Suppressor macrophage treated with lipopolysaccharide for 4 hours (primary cell): ENCODE measurements at places on chromosomes 1 and 21.

- no peak for DNase-seq
Observed at GRCh38 chr1:118948351-118948750, 39.8 kb downstream of the TBX15 start.

DNA sequence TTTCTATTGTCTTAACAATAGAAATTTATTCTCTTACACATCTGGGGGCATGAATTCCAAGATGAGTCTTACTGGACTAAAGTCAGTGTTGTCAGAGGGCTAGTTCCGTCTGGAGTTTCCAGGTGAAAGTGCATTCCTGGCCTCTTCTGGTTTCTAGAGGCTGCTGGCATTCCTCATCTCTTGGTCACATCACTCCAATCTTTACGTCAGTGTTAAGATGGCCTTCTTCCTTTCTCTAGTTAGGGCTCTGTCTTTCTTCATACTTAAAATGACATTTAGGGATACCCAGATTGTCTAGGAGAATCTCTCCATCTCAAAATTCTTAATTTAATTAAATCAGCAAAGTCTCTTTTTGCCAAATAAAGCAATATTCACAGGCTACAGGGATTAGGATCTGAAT lies 13.3 kb upstream of the PDC start:
- DNase-seq, result no peak

GRCh38 chr1:56577406-56578137 lies 1.8 kb downstream of the PLPP3 start:
- no peak for DNase-seq

- DNase-seq, result peak; percentile 69
Observed at GRCh38 chr1:52676249-52676903, 21.8 kb downstream of the COA7 start.

GRCh38 chr1:118504867-118505266 lies 319.8 kb upstream of the SPAG17 start:
- no peak for DNase-seq

DNA sequence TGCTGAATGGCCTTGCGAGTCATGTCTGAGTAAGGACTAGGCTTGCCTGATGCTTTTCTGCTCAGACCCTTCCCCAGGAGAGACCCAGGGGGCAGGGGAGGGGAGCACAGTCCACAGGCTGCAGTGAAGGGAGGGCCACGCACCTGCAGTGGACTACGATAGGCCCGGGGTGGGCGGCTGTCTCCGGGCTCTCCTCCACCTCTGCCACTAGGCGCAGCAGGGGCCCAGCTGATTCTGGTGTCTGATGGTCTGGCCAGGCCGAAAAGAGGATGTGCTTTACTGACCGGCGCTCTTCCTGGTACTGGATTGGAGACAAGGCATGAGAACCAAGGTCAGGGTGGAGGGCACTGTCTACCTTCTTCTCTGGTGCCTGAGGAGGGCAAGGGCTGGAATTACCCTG lies 7.9 kb upstream of the ARL8A start:
- no peak for DNase-seq

DNA sequence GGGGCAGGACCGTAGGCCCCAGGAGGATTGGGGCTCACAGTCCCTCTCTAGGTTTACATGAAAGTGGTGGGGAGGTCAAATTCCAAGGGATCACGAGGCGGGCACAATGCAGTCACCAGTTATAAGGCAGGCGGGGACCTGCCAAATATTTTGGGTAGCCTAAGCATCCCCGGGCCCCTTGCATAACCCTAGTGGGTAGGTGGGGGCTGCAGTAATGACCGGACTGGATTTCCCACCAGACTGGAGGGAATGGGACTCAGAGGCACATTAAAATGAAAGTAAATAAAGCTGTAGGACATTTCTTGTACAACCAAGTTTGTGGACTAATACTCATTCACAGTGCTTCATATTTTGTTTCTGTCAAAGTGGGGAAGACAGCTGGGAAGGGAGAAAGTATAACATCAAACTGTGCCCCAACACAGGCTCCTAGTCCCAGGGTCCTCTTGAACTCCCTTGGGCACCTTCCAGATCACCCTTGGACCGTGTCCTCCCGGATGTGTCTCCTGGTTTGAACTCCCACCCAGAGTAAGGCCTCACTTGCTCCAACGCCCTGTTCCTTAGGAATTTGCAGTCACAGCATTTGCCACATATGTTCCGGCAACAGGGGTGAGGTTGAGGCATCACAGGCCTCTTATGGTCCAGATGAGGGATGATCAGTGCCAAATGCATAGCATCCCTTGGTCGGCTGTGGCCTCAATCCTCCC lies 28.4 kb upstream of the KIAA0040 start:
- no peak for DNase-seq

GRCh38 chr1:46489169-46489637 lies 433 bp upstream of the DMBX1 start:
- DNase-seq, result no peak

DNA sequence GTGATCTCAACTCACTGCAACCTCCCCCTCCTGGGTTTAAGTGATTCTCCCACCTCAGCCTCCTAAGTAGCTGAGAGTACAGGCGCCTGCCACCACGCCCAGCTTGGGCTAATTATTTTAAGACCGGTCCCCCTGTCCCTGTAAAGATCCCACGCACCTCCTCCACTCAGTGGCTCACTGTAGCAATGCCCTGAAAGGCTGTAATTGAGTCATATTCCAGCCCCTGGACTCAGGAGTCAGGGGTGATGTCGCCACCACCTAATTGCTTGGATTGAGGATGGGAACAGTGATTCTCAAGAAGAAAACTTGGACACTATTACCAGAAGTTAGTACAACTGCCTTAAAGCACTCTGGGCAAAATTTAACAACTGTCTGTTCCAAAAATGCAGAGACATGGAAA lies 3.1 kb upstream of the EDARADD start:
- no peak for DNase-seq

DNA sequence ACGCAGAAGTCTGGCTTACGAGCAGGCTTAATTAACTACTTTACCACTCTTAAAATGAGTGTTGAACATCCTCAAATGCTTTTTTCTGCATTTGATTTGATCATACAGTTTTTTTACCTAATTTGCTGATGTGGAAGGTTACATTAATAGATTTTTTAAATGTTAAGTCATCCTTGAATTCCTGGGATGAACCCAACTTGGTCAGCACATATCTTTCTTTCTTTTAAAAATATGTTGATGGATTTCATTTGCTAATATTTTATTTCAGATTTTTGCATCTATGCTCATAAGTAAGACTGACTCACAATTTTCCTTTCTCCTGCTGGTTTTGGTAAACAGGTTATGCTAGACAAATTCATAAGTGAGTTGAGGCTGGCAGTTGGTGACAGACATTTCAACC lies 82.9 kb downstream of the LHX4 start:
- no peak for DNase-seq

DNA sequence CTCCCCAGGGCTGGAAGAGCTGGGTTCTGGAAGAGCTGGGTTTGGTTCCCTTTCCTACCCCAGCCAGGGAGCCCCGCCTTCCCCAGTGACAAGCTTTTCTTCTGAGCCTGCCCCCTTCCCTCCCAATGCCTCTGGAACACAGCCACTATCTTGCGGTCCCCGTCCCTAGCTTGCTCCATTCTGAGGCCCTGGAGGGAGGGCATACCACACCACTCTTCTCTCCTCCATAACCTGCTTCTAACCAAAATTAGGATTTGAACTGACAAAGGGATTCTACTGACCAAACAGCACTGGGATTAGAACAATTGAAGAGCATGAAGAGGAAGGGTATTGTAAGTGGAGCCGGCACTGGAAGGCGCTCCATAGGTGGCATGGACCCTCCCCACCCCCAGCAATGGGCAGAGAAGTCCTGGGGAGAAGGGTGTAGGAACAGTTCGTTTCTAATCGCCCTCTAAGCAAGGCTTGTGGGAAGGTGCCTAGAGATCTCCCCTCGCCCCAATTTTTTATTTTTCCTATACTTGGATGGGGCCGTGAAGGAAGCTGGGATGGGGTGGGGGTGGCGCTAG lies 690 bp downstream of the C1orf216 start:
- peak; percentile 63 for DNase-seq

- peak; percentile 69 for DNase-seq
Observed at GRCh38 chr1:89279011-89279466, 6.4 kb upstream of the GBP5 start.
